Smooth muscle cell of the coronary artery (primary cell): ENCODE measurements at places on chromosomes 2 and 18. TPM values are rescaled to one million over a fixed set of nuclear protein-coding genes. Genes with fewer than 3 reads are reported as not detected.

Gene HOXD11
- total RNA-seq = not detected in 2 replicates

Gene CACNB4
- 0.15 and 10.5 TPM in 2 replicates for total RNA-seq

Gene LBX2
- total RNA-seq = 0.30 and 0.94 TPM in 2 replicates

Gene PARD3B
- 4.1 and 19.1 TPM in 2 replicates for total RNA-seq

Gene CPLX4
- not detected in 2 replicates for total RNA-seq

Gene LRP1B
- total RNA-seq = 0.12 TPM in 1 of 2 replicates, not detected in the other

Gene PER2
- total RNA-seq = 2.6 and 3.3 TPM in 2 replicates

Gene RGPD3
- under 0.01 and 0.15 TPM in 2 replicates for total RNA-seq

Gene SNORC
- 0.59 and 0.83 TPM in 2 replicates for total RNA-seq

Gene CYP26B1
- 0.45 and 2.9 TPM in 2 replicates for total RNA-seq

Gene TMEM200C
- total RNA-seq = 0.12 and 0.83 TPM in 2 replicates

Gene GCG
- total RNA-seq = not detected in 2 replicates

Gene KCNF1
- not detected in 2 replicates for total RNA-seq

Gene C2orf49
- 13.6 and 14.3 TPM in 2 replicates for total RNA-seq

Gene DSC1
- not detected in 2 replicates for total RNA-seq

Gene MLPH
- total RNA-seq = 0.90 and 37.0 TPM in 2 replicates

Gene ADD2
- total RNA-seq = under 0.01 and 0.35 TPM in 2 replicates

Gene CTNNA2
- total RNA-seq = under 0.01 TPM in 1 of 2 replicates, not detected in the other

Gene UGT1A5
- total RNA-seq = not detected in 2 replicates

Gene PSMA8
- total RNA-seq = not detected in 2 replicates

Gene CD207
- not detected in 2 replicates for total RNA-seq

Gene HOXD10
- total RNA-seq = not detected in 2 replicates

Gene TOGARAM2
- total RNA-seq = 0.23 TPM in 1 of 2 replicates, not detected in the other

Gene SCN2A
- total RNA-seq = 0.68 and 1.8 TPM in 2 replicates

Gene ANKRD23
- 0.53 and 1.4 TPM in 2 replicates for total RNA-seq

Gene ADCYAP1
- total RNA-seq = under 0.01 TPM in 1 of 2 replicates, not detected in the other

Gene RFX8
- total RNA-seq = 0.30 and 2.8 TPM in 2 replicates

Gene DLGAP1
- 2.9 TPM in 1 of 2 replicates, not detected in the other for total RNA-seq

Gene SMYD1
- not detected in 2 replicates for total RNA-seq

Gene GCC2
- 14.4 and 15.9 TPM in 2 replicates for total RNA-seq

Gene UGT1A10
- total RNA-seq = 0.23 TPM in 1 of 2 replicates, not detected in the other

Gene PSTPIP2
- total RNA-seq = 2.1 and 5.4 TPM in 2 replicates

Gene FIGN
- total RNA-seq = 0.53 and 5.6 TPM in 2 replicates

Gene PID1
- total RNA-seq = 6.6 and 11.4 TPM in 2 replicates

Gene XIRP2
- total RNA-seq = under 0.01 TPM in 1 of 2 replicates, not detected in the other

Gene C1GALT1C1L
- total RNA-seq = 0.12 and 0.30 TPM in 2 replicates

Gene INHA
- total RNA-seq = under 0.01 and 0.38 TPM in 2 replicates

Gene TMEFF2
- 0.12 and 0.60 TPM in 2 replicates for total RNA-seq

Gene MERTK
- 0.23 and 0.90 TPM in 2 replicates for total RNA-seq

Gene DSEL
- total RNA-seq = 23.8 and 30.7 TPM in 2 replicates

Gene INO80C
- 0.47 and 6.1 TPM in 2 replicates for total RNA-seq
